ENCODE measurements at places on chromosomes 2 and 18.
A peak's percentile ranks its signal among the peaks of the same experiment; 100 is the strongest.

DNA sequence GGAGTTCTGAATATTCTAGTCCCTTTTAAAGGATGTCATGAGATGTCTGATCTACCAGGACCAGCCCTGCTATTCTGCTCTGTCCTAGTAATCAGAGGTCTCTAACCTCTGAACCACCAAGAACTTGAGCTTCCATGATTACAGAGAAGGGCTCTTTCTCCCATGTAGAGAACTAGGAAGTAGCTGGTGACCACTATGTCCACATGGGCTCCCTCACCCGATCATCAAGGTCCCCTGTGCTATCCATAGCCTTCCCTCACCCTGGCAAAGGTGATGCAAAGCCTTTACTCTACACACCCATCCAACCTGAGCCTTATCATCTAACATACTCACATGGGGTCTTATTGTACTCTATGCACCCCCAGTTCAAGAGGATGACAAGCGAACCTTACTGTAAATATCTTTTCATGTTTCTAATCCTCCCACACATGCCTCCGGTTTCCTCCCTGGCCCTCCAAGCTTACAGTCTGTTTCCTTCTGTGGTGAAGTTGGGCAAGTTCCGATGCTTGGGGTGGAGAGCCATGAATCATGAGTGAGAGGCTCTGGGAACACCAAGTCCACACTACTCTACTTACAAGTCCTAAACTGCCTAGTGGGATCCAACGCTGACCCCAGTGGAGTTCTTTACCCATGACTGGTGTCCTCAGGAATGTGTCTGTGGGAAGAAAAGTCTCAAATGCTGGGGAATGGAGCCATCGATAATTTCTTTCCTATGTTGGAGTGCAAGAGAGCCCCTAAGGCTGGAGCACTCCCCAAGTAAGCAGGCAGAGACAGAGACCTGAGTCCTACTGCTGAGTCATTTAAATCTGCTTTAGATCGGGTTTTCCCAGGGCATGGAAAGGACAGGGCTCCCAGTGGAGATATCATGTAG, 73.3 kb upstream of the KLF7 start:
- DNase-seq: no peak

DNA sequence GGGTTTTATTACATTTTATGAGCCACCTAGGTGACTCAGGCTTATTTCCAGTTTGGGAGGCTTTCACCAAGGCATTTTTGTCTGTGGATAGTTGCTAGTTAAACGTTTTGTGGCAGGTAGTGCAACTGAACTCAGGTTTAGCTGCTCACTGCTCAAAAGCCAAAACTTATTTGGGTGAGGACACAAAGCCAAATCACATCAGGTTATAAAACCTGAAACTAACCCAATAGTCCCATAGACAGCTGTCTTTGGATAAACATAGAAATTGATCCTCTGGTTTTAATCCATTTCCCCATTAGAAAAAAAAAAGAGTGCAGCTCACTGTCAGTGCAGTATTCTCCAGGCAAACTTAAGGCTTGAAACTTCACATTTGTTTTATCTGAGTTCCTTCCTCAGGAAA, 362.6 kb upstream of the TFPI start:
- DNase-seq: no peak

DNA sequence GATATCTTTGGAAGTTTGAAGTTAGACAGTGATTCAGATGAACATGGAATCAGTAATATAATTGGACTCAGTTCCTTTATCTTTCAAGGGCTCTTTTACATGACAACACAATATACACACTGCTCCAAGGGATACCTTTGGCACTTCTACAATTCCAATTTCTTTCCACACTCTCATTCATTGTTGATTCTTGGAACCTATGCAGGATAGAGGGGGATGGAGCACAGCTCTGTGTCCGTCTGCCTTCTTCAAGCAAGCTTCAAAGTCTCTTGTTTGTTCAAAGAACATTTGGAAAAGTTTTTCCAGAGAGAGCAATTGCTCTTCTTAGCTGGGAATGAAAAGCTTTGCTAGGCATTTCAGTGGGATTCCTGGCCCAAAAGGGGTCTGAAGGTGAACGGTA, 276.2 kb upstream of the ZEB2 start:
- no peak for DNase-seq

GRCh38 chr2:176078541-176079284, 5.0 kb downstream of the EVX2 start:
- DNase-seq: no peak

GRCh38 chr2:99389371-99389770, 52.2 kb downstream of the EIF5B start:
- no peak for DNase-seq

GRCh38 chr18:9482790-9483189, 7.5 kb downstream of the RALBP1 start:
- no peak for DNase-seq

DNA sequence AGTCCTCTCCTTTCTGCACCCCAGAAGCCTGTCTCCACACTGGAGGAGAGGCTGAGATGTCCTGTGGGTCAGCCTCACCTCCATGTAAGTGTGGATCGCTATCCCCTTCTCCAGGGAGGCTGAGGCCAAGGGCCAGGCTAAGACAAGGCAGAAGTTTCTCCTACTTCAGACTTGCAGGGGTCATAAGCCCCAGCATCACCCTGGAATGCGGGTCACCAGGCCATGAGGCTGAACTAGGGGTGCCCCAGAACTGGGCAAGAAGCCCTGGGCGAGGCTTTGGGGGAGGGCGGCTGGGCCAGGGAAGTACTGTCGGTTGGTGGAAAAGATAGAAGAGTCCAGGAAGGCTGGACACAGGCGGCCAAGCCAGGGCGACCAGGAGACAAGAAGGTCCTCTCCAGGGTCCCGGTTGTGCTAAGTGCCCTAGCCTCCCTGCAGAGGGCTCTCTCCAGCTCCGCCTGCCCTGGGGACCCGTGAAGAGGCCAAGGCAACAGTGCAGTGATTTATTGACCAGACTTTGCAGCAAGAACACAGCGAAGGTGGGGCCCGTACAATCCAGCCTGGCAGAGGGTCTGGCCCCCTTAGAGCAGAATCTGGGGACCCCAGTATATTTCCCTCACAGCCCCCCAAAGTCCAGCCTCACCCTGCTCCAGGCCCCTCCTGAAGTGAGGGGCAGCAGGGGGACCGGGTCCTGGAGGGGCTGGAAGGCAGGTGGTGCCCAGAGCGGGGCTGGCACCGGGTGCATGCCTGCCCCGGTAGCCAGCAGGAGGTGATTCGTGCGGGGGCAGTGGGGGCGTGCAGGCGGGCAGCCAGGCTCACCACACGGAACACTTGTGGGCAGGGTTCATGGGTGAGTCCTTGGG, 8.1 kb downstream of the ECEL1 start:
- no peak for DNase-seq

DNA sequence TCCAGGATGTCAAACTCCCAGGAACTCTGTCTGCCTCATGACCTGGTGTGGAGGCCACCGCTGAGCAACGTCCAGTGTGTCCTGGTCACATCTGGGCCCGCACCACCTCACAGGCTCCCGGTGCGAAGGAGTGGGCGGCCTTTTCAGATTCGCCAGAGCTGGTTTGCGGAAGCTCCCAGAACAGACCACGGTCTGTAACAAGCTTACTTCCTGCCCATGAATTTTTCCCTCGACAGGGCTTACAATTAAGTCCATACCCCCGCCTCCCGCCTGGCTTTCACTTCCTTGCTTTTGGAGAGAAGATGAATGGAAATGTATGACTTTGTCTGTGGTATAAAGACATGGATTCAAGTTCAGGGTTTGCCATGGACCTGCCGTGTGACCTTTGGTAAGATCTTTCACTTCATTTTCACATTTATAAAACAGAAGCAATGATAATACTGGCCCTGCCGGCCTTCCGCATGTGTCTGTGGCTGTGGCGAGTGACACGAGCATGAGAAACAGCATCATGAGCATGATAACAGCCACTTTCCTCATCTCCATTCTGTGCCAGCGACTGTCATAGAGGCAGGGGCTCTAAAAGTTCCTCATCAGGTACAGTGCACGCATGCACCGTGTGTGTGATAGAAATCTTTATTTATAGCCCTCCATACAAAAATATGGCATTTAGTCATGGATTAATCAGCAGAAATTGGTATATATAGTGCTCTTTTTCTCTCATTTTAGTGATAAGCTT, 31.0 kb upstream of the KCNF1 start:
- DNase-seq: peak; percentile 34

DNA sequence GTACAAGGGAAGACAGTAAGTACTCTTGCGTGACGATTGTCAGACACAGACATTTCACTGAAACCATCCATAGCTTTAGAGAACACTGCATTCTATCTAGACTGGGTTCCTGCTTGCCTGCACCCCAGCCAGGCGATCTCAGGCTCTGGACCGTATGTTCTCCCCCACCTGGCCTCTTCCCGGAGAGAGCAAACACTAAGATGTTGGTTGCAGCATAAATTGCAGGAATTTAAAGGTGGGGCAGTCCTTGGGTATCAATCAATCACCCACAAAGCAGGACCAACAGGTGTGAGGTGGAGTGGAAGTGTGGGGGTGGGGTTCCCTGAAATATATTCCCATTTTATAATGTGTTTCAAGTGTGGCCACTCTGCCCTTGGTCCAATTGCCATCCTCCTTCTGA, 103.6 kb upstream of the TGFA start:
- DNase-seq: no peak

- no peak for DNase-seq
These were observed 1.2 kb downstream of the TXNL1 start for GRCh38 chr18:56637176-56637575.
